ENCODE measurements at places on chromosomes 12 and 14.

DNA sequence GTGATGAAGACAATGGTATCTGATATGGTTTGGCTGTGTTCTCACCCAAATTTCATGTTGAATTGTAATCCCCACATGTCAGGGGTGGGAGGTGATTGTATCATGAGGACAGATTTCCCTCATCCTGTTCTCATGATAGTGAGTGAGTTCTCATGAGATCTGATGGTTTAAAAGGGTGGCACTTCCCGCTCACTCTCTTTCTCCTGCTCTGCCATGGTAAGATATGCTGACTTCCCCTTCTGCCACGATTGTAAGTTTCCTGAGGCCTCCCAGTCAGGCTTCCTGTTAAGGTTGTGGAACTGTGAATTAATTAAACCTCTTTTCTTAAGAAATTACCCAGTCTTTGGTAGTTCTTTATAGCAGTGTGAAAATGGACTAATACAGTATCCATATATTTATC, 25.6 kb upstream of the PTHLH start:
- DNase-seq: no peak

DNA sequence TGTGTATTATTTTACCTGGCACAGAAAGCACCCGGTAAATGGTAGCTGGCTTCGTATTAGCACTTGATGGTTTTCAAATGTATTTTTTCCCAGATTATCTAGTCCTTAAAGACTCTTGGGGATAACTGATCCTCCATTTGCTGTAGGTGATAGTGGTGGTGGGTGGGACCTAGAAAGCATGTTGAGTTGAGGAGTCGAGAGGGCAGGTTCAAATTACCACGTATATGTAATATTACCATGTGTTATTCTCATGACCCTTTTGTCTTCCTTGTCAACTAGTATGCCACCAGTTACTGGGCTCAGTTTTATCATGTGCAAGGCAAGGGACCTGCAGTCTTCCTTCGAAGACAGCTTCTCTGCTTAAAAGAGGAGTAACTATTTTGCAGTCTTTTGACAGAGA, 1.8 kb downstream of the GLRX5 start:
- no peak for DNase-seq

- no peak for DNase-seq
These were observed 358.6 kb downstream of the DUSP6 start for GRCh38 chr12:88993651-88994050.

DNA sequence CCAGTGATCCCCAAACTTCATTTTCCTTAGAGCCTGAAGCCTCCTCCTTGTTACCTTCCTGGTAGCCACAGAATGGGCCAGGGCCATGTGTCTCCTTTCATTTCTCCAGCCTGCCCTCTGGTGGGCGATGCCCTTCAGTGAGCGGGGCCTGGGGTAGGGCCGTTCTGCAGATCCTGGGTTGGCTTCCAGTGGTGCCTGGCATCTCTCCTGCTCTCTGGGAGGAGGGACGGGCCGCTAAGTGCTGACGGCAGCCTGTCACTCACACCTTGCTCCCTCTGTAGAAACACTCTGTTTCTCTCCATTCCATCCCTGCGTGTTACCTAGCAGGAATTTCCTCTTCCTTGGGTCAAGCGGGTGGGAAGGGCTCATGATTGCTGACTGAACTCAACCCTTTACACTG, 232.1 kb downstream of the CACNA1C start:
- peak; percentile 34 for DNase-seq

- no peak for DNase-seq
These were observed 140.8 kb upstream of the NEDD1 start for GRCh38 chr12:96766232-96766631.

GRCh38 chr12:75890141-75890540, 141.4 kb downstream of the PHLDA1 start:
- no peak for DNase-seq

Data from GM12892 (cell line).